Calu3 (cell line): ENCODE measurements at places on chromosomes 12 and 14.

DNA sequence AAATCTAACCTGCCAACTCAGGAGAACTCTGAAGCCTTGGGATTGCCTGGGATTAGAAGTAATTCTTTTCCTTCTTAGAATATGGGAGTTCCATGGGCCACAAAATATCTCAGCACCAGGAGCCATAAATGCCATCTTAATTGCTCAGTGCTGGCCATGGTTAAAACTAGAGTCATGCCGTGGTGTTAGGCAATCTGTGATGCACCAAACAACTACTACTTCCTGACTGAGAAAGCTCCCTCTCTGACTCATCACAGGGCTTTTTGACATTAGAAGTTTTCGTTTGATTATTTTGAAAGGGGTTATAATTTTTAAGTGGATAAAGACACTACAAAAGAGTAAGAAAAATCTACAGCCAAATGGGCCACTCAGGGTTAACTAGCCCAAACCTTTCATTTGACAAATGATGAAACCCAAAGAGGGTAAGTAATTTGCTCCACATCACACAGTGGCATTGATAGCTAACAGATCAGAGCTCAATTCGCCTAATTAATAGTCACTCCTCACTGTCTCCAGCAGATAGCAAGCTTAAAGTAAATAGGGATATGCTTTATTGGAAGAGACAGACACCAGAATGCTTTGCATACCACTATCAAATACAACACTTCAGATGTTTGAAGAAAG, 377.3 kb downstream of the EMP1 start:
- peak; percentile 7 for DNase-seq

DNA sequence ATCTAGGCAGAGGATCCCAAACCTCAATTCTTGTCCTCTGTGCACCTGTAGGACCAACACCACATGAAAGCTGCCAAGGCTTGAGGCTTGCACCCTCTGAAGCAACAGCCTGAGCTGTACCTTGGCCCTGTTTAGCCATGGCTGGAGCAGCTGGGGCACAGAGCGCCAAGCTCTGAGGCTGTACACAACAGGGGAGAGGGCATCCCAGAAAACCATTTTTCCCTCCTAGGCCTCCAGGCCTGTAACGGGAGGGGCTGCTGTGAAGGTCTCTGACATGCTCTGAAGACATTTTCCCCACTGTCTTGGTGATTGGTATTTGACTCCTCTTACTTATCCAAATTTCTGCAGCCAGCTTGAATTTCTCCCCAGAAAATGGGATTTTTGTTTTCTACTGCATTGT, 22.4 kb upstream of the PTPRO start:
- DNase-seq, result no peak

DNA sequence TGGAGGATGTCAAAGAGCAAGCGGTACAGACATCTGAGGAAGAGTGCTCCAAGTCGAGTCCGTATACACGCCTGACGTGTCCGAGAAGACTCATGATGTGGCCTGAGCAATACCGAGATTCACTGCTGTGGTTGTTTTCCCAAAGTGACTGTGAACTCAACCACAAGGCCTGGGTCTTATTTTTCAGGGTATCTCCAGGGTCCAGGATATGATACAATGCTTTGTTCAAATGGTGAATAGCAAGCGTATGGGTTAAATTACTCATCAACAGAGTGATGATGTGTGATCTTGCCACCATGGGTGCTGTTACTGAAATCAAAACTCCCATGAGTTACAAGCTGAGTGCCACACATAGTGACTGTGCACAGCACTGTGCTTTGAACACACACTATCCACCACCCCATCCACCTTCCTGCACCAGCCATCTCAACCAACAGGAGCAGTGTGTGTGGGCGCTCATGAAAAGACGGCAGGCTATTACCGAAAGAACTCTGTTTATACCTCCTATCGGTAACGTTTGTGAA, 109.6 kb downstream of the BCAT1 start:
- no peak for DNase-seq

GRCh38 chr12:39123580-39124253, 218.3 kb upstream of the CPNE8 start:
- DNase-seq, result no peak

DNA sequence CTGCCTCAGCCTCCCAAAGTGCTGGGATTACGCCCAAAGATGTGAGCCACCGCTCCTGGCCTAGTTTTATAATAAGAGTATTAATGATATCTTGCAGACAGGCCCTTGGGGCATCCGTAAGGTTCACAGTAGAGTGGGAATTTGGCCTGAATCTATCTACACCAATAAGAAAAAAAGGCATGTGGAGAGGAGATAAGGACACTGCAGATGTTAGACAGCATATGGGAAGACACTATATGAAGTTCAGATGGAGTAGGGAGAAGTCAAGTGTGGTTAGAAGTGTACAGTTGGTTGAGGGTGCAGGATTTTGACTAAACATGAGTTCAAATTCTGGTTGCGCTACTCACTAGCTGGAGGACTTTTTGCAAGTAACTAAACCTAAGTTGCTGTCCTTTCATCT, 8.5 kb upstream of the TTC8 start:
- DNase-seq, result no peak

DNA sequence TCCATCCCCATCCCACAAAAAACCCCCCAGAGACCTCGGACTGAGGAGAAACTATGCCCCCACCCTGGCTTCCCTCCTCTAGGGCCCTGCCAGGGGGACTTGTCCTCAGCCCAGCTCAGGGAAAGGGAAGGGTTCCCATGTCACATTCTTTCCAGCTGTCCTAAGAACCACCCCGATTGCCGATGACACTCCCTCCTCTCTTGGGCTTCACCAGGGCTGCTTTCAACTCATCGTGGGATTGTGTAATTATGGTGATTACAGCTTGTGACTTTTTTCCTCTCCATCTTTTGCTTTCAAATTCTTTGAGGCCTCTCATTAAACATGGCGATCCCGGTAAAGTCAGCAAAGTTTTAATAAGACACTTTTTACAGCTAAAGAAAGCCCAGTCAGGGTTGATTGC, 344.0 kb downstream of the DPF3 start:
- no peak for DNase-seq

GRCh38 chr14:98270201-98270600, 1001.8 kb downstream of the BCL11B start:
- DNase-seq, result no peak
